ENCODE measurements at places on chromosomes 5 and 9.

DNA sequence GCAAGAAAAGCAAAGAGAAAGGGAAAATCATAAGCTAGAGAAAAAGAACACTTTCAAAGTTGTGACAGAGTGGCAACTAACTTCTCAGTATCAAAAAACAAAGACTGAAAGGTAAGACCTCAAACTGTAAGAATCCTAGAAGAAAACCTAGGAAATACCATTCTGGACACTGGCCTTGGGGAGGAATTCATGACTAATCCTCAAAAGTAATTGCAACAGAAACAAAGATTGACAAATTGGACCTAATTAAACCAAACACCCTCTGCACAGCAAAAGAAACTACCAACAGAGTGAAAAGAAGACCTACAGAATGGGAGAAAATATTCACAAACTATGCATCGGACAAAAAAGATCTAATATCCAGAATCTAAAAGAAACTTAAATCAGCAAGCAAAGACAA lies 79.1 kb downstream of the FEM1C start:
- DNase-seq, result no peak

DNA sequence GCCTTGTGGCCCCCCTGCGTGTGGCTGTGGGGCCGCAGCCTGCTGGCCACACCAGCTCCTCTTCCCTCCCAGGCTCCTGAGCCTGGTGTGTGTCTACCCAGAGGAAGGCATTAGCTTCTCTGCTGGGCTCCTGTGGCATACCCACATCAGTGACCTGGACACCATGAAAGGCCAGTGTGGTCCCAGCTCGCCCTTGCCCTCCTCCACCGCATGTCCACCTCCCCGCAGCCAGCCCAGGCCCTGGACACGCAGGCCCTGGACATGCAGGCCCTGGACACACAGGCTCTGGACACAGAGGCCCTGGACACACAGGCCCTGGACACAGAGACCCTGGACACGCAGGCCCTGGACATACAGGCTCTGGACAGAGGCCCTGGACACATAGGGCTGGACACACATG lies 153.4 kb upstream of the PPP1R26 start:
- no peak for DNase-seq

DNA sequence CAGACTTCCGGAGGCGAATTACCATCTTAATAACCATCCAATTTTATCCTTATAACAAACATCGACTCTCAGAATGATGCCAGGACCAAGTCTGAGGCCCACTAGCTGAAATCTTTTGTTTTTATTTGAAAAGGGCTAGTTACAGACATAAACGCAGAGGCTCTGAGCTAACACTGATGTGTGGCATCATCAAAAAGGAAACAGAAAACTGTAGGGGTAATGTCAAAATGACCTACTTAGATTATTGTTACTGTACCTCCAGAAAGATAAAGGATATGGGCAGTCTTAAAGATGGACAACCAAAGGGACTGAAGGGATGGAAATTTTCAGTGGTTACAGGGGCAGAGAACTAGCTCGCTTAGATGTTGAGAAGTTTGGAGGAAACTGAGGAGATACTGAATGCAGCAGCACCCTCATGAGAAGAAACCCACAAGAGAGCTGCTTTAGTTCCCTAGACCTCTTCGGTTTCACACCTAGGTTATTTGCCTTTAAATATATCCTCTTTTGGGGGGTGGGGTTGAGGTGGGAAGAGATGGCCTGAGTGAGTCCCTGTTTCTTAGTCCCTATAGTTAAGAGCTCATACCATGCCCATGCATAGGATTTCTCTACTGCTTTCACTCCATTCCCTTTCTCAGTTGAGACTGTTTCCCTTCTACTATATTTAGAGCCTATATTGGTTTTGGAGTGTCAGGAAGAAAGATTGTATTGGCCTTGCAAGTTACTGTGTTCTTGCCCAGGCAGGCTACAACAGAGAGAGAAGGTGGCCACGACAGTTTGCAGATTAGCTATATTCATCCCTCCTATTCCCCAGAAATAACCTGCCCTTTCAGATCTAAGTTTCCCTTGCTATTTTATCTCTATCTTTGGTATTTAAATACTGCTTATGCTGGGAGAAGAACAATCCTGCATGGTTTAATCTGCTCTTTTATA lies 320.4 kb upstream of the EFNA5 start:
- no peak for DNase-seq

GRCh38 chr5:117881426-117882230 lies 1106.7 kb downstream of the DTWD2 start:
- DNase-seq, result no peak

GRCh38 chr9:98134702-98135557 lies 15.9 kb upstream of the TRIM14 start:
- no peak for DNase-seq

GRCh38 chr9:72278959-72279358 lies 86.0 kb downstream of the ZFAND5 start:
- DNase-seq, result no peak

- DNase-seq, result no peak
Measured at GRCh38 chr5:126538579-126538978, 56.4 kb downstream of the ALDH7A1 start.

DNA sequence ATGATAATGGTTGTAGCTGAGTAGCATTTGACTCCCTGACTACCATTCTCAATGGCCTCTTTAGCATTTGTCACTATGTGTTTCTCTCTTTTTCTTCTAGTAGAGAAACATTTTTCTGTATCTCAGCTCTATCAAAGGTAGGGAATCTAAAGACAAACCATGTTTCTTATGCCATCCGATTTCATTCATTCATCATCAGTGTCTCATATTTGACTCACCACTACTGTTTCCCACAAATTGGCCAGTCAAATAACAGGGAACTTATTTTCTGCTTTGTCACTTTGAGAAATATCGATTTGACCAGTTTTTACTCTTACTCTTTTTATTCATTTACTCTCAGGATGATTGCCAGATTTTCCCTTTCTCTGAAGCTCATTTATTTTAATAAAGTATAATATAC lies 282.3 kb downstream of the TMEM167A start:
- no peak for DNase-seq

DNA sequence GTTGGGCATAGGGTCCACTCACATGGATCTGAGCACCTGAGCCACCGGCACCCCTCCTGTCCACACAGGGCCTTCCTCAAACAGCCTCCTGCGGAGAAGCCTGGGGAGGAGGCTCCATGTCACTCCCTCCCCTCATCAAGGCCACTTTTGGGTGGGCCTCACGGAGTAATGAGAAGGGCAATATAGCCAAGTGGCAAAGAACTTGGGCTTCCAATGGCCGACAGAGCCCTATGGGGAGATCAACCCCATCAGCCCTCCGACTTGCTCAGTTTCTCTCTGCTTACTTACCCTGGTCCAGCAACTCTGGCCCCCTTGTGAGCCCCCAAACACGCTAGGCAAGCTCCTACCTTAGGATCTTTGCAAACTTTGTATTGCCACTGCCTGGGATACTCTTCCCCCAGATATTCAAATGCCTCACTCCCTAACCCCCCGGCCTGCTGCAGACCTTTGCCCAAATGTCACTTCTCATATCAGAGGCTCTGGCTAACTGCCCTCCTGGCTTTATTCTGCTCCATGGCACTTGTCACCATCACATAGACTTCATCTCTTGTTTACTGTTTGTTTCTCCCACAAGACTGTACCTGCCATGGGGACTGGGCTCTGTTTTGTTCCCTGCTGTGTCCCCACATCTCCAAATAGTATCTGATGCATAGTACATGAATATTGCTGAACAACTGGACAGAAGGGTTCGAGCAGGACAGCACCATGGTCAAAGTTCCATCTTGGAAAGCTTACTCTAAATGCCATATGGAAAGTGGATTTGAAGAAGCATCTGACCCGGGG lies 220.8 kb downstream of the FSTL4 start:
- no peak for DNase-seq

DNA sequence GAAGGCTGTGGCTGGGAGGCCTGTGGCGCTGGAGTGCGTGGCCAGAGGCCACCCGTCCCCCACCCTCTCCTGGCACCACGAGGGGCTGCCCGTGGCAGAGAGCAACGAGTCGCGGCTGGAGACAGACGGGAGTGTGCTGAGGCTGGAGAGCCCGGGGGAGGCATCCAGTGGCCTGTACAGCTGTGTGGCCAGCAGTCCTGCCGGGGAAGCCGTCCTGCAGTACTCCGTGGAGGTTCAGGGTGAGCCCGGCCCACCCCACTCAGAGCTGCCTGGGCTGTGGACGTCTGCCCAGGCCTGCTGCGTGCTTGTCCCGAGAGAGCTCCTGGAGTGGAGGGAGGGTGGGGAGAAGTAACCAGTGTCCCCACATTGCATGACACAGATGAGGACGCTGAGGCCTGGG lies 89.2 kb downstream of the HMCN2 start:
- no peak for DNase-seq

DNA sequence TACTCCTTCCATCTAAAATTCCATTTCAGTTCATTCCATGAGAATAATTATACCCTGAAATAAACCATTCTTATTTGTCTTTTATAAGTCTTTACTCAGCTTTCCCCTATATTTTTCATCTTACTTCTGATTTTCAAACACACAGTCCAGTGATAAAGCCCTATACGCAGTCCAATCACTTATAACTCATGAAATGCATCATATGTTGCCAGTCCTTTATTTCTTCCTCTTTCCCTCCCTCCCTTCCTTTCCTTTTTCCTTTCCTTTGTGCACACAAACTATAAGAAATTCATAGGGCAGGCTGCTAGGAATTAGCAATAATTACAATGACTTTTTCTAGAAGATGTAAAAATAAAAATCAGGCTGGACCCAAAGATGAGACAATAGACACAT lies 58.8 kb upstream of the RPS23 start:
- no peak for DNase-seq

DNA sequence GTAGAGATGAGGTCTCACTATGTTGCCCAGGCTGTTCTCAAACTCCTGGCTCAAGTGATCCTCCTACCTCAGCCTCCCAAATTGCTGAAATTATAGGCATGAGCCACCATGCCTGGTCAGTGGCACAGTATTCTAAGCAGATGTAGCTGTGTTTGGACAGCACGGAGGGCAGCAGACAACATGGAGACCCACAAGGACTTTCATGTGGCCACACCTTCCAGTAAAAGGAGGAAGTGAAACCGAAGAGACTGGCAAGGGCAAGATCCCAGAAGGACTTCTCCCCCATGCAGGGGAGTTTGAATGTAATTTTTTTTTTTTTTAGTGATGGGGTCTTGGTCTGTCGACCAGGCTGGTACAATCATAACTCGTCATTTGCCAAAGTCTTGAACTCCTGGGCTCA lies 172.2 kb downstream of the TRPM3 start:
- DNase-seq, result no peak

GRCh38 chr9:132669698-132670456 lies at the start of gene DDX31:
Gene DDX31 (minus strand): TSS chr9:132669983. CDS start chr9:132669934, 49 bp downstream.
- DNase-seq, result peak; percentile 64

GRCh38 chr9:97802276-97802675 lies 50.8 kb upstream of the FOXE1 start:
- DNase-seq, result no peak

GRCh38 chr9:88681434-88681833 lies 146.5 kb downstream of the NXNL2 start:
- no peak for DNase-seq

DNA sequence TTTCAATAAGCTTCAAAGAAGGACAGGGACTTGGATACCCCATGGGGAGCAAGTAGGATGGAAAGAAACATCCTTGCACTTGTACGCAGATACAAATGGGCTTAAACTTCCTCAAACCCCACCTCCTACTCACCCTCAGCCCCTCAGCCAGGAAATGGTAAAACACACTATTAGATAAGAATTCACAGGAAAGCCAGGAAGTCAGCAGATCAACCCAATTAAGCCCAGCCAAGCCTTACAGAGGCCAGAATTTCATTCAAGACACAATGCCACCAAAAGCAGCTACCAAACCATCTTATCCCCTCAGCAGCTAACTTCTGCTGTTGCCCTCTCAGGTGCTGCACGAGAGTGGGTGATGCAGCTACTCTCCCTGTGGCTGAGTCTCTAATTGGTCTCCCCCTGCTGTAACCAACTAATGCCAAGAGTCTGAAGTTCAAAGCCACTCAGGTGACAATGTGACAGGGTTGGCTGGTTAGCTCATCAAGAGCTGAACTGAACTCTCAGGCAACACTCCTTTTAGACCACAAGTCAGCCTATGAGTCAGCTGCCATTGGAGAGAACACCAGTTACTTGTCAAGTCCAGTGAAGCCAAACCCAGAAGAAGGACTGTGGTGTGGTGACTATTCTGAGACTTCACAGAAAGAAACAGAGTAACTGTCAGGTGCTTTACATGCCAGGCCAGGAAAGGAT lies 201.9 kb downstream of the ZNF608 start:
- no peak for DNase-seq

GRCh38 chr9:38119560-38120236 lies 50.7 kb upstream of the SHB start:
- peak; percentile 46 for DNase-seq

- DNase-seq, result no peak
Measured at GRCh38 chr9:2043881-2044462, 28.8 kb downstream of the SMARCA2 start.

DNA sequence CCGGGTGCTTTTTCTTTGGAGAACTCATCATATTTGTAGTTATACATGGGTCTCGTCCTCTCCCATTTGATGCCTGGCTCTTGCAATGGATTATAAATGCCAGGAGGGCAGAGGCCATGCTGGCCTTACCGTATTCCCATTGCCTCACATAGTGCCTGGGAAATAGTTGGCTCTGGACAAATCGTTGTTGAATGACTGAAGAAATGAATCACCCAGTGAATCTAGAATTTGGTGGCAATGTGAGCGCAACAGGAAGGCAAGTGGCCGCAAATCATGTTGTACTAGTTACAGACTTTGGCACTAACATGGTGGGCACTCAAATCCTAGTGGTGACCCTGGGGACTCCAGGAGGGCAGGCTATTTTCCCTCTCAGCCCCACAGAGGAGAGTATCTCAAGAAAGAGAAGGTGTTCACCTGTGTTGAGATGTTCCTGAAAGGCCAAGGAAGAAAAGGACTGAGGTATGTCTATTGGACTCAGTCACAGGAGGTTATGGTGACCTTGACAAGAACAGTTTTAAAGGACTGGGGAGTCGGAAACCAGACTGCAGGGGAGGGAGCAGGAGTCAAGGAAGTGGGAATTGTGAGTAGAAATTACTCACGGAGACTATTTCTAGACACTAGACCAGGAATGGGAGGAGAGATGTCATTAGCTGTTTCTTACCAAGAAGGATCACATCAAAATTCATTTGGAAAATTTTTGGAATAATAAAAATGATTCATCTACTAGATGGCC lies 61.7 kb upstream of the COL15A1 start:
- DNase-seq, result no peak
